ENCODE measurements at places on chromosomes 1 and 21. TPM values are rescaled to one million over a fixed set of nuclear protein-coding genes. Genes with fewer than 3 reads are reported as not detected.

Gene C1orf87
- not detected for total RNA-seq

Gene LPAR3
- not detected for total RNA-seq

Gene PSMB2
- total RNA-seq: 38.4 TPM

Gene DUSP10
- total RNA-seq: 15.8 TPM

Gene OR2G6
- not detected for total RNA-seq

DNA sequence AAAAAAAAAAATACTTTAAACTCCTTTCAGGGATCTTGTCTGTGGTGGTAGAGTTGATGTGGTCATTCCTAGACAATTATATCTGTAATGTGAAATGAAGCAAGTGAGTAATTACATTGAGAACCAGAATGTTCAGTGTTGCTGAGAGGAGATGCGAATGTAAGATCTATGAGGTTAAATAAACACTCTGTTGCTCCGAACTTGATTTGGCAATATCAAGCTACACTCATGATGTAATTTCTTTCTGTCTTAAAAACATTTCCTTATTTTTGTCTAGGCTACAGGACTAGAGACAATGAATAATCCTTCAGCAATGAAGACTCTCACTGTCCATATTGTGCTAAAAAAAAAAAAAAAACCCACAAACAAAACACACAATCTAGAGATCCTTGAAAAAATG lies 63.1 kb upstream of the IGSF5 start:
- no peaks in the 10 kb centered on the region for H3K36me3 ChIP-seq
- DNase-seq: no peak
- no peak overlapping the region for H3K27ac ChIP-seq
- H3K4me1 ChIP-seq: peaks cover 7% of the 10 kb centered on the region

- no peaks in the 10 kb centered on the region for H3K27me3 ChIP-seq
- H3K27ac ChIP-seq: no peak overlapping the region
Measured at GRCh38 chr1:173280899-173281660, 73.9 kb upstream of the TNFSF4 start.

DNA sequence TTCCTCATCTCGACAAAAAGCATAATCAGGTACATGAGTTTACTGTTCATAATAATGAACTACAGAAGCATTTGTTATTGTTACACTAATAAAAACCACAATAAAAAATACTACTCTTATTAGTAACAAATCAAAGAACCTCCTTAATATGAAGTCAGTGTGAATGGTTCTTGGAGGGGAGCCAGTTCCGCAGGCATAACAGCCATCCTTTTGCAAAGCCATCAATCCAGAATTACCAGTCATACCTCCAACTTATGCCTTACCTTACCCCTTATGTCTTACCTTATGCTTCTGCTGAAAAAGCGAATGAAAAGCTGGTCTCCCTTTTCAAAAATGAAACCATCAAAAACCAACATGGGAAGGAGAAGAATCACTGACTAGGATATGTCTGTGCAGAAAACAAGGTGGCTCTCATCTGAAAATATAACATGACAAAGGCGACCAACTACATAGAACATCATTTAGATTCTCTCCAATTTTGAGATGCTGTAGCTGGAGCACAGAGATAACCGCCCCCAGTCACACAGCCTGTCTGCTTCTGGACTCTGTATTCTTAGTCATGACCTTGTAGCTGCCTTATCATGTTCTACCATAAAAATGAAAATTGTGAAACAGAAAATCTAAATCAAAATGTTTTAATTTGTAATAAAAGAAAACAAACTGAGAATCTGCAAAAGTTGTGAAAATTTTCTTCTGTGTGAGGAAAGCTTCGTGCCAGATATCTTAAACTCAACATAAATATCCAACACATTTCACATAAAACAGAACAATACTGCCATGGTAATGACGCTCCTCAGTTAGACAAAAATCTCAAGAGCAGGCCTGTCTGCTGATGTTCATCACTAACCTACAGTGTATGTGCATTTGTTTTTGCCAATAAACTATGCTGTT lies 438.2 kb downstream of the SMYD3 start:
- no peak overlapping the region for H3K4me3 ChIP-seq
- DNase-seq: no peak
- H3K27me3 ChIP-seq: no peaks in the 10 kb centered on the region
- peaks cover 15% of the 10 kb centered on the region for H3K4me1 ChIP-seq

DNA sequence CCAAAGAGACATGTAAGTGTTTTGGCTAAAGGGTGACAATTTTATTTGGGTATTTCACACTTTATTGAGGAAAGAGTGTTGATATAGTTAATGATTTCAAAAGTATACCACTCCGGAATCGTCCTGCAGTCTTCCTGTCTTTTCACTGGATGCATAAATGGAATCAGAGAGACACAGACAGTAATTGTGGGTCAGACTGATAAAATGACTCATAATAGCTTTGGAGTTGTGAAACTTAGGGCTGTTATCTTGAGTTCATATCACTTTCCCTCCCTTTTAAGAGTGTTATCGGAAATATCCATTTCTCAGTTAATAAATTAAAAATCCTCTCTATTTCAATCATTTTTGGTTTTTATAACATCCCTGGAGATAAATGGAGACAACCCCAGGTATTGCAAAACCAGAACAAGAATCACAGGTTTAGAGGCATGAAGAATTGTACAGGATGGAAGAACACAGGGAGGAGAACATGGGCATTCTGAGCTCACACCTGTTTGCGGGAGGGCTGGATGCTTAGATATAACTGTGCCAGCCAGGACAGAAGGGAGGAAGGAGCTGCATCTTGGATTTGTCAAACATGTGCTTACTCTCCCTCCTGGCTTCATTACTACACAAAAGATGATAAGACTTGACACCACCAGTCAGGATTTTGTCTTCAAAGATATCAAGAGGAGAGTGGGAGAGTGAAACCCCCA lies 185.4 kb downstream of the LMO4 start:
- H3K4me3 ChIP-seq: no peak overlapping the region
- H3K27me3 ChIP-seq: no peaks in the 10 kb centered on the region
- no peak overlapping the region for H3K27ac ChIP-seq
- H3K4me1 ChIP-seq: no peaks in the 10 kb centered on the region
- H3K36me3 ChIP-seq: no peaks in the 10 kb centered on the region
- DNase-seq: no peak

GRCh38 chr1:239293350-239294110 lies 92.8 kb upstream of the CHRM3 start:
- no peaks in the 10 kb centered on the region for H3K4me1 ChIP-seq
- H3K27me3 ChIP-seq: no peaks in the 10 kb centered on the region
- H3K4me3 ChIP-seq: no peak overlapping the region
- no peaks in the 10 kb centered on the region for H3K36me3 ChIP-seq
- no peak overlapping the region for H3K27ac ChIP-seq

DNA sequence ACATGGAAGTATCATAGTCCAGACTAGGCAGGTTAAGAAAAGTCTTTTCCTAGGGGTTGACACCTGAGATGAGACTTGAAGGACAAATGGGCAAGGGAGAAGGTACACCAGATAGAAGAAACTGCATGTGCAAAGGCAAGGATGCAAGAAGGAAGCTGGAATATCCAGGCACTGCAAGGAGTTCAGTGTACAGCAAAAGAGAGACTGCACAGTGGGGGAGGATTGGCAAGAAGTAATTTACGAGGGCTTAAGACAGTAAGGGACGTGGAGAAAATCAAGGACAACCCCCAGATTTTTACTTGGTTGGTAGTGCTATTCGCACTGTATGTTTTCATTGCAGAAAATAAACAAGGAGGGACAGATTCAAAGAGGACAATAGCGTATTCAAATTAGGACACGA lies 58.5 kb downstream of the DNM3 start:
- H3K27ac ChIP-seq: no peak overlapping the region
- H3K36me3 ChIP-seq: no peaks in the 10 kb centered on the region
- H3K4me3 ChIP-seq: no peak overlapping the region
- no peaks in the 10 kb centered on the region for H3K27me3 ChIP-seq

GRCh38 chr1:8903410-8903809 lies 24.9 kb upstream of the ENO1 start:
- H3K27ac ChIP-seq: no peak overlapping the region
- no peaks in the 10 kb centered on the region for H3K36me3 ChIP-seq
- DNase-seq: no peak
- peaks cover 52% of the 10 kb centered on the region for H3K4me1 ChIP-seq
- H3K27me3 ChIP-seq: no peaks in the 10 kb centered on the region
- H3K4me3 ChIP-seq: no peak overlapping the region

- H3K4me3 ChIP-seq: no peak overlapping the region
- no peaks in the 10 kb centered on the region for H3K4me1 ChIP-seq
- DNase-seq: no peak
- no peaks in the 10 kb centered on the region for H3K27me3 ChIP-seq
- no peaks in the 10 kb centered on the region for H3K36me3 ChIP-seq
Measured at GRCh38 chr1:197394831-197395608, 127.0 kb downstream of the CRB1 start.

- H3K27me3 ChIP-seq: no peaks in the 10 kb centered on the region
- no peak overlapping the region for H3K4me3 ChIP-seq
- H3K4me1 ChIP-seq: no peaks in the 10 kb centered on the region
- peaks cover 25% of the 10 kb centered on the region for H3K36me3 ChIP-seq
- no peak for DNase-seq
- no peak overlapping the region for H3K27ac ChIP-seq
Measured at GRCh38 chr1:225595452-225595851, 57.5 kb downstream of the ENAH start.

DNA sequence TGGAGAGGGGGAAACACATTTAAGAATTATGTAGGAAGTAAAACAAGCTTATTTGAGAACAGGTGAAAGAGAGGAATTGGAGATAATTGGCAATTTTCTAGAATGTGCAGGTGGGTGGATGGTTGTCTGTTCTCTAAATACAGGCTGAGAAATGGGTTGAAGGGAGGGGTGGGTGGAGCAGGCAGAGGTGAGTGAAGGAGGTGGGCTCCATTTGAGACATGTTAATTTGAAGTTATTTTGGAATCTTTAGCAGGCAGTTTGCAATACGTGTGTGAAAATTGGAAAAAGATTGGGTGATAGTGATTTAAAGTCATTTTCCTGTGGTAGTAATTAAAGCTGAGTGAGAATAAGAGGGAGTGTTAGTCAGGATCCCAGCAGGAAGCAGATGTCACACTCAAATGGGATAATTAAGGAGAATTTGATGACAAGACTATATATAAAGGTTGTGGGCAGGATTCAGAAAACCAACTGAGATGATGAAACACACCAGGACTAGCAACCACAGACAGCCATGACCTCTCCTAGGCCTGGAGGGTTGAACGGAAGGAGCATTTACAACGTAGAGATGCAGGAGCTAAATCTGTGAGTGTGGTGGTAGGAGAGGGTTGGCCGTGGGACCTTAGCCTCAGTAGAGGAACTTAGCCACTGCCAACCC lies 40.6 kb downstream of the CHRM3 start:
- no peak for DNase-seq
- H3K4me3 ChIP-seq: no peak overlapping the region
- no peaks in the 10 kb centered on the region for H3K27me3 ChIP-seq
- H3K36me3 ChIP-seq: no peaks in the 10 kb centered on the region

DNA sequence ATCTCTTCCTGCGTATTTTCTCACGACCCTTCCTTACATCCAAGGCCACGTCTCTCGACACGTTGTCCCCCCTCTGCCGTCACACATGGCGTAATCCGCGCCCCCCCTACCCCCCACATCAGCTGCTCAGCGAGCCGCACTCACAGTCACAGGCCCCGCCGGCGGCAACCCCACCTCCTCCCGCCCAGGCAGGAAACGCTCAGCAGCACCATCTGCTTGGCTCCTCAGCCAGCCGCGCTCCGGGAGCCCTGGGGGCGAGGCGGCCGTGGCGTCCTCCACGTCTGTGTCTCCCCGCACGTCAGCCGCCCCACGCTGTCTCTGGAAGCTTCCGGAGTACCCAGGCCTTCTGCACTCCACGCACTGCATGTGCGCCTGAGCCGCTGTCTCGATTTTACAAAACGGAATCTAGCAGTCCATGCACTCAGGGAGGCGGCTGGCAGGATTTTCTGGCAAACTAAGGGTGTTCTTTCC lies 64.6 kb downstream of the SIK1 start:
- H3K36me3 ChIP-seq: no peaks in the 10 kb centered on the region
- no peaks in the 10 kb centered on the region for H3K4me1 ChIP-seq
- H3K4me3 ChIP-seq: no peak overlapping the region
- H3K27ac ChIP-seq: no peak overlapping the region
- no peak for DNase-seq
- H3K27me3 ChIP-seq: no peaks in the 10 kb centered on the region

DNA sequence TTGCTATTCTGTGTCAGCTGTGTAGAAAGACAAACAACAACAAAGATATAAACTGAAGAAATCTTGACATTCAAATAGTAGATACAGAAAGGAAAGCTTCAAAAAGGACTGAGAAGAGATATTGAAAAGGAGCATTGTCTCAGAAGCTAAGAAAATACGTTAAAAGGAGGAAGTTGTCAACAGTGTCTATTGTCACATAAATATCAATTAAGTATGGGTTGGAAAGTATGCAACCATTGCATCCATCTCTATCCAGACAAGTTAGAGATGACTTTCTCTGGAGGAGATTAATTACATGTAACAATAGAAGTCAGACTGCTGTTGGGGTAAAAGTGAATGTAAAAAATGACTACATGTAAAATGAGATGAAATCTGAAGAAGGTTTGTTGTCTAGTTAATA lies 29.7 kb upstream of the BRINP3 start:
- no peak overlapping the region for H3K4me3 ChIP-seq
- H3K27me3 ChIP-seq: no peaks in the 10 kb centered on the region
- H3K36me3 ChIP-seq: no peaks in the 10 kb centered on the region

DNA sequence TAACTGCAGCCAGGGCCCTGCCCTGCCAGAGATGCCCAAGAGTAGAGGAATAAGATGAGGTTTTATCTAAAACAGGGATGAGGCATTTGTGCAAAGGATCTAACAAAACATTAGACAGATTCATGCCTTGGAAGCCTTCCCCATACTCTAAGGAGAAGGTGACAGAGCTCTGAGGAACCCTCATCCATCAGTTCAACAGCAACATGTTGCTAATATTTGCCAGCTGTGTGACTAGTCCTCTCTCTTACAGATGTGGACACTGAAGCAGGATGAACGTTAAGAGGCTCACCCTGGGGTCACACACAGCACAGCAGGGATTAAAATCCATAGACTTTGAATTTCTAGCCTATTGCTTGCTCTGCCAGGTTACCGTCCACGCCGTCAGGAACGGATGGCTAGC lies 99.0 kb downstream of the ZBTB18 start:
- DNase-seq: no peak
- peaks cover 15% of the 10 kb centered on the region for H3K4me1 ChIP-seq
- no peak overlapping the region for H3K4me3 ChIP-seq
- H3K27me3 ChIP-seq: no peaks in the 10 kb centered on the region
- H3K27ac ChIP-seq: no peak overlapping the region
- no peaks in the 10 kb centered on the region for H3K36me3 ChIP-seq

GRCh38 chr1:35834218-35834617 lies 26.4 kb downstream of the AGO4 start:
- no peak overlapping the region for H3K4me3 ChIP-seq
- H3K27me3 ChIP-seq: no peaks in the 10 kb centered on the region
- H3K36me3 ChIP-seq: peaks cover 36% of the 10 kb centered on the region
- no peaks in the 10 kb centered on the region for H3K4me1 ChIP-seq
- no peak for DNase-seq
- no peak overlapping the region for H3K27ac ChIP-seq
